ENCODE measurements at places on chromosomes 2 and 18. TPM values are rescaled to one million over a fixed set of nuclear protein-coding genes. Genes with fewer than 3 reads are reported as not detected.

SCYGR6 gene
- total RNA-seq = not detected

SULT1C2 gene
- total RNA-seq = not detected

GRCh38 chr18:69617888-69618287 lies 217.2 kb downstream of the DOK6 start:
- peak; percentile 73 for DNase-seq

LIMS3 gene
- 3.9 TPM for total RNA-seq

GRCh38 chr2:71067567-71068217 lies 756 bp upstream of the NAGK start:
- peak; percentile 52 for DNase-seq

DNA sequence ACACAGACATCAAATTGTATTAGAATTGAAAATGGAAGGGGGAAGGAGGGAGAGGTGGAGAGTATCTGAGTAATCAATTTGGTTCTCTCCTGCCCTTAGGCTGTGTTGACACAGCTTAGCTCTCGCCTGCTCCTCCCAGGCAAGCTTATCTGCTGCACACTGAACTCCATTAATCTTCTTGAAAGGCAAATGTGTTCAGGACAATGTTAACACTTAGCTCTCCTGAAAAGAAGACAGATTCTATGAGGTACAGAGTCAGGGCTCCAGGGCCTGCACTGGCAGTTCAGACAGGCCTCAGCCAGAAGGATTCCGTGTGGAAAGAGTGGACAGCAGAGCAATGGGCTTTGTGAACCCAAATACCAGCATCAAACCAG lies 430.0 kb upstream of the TNP1 start:
- peak; percentile 49 for DNase-seq

CERKL gene
- total RNA-seq = not detected

DNA sequence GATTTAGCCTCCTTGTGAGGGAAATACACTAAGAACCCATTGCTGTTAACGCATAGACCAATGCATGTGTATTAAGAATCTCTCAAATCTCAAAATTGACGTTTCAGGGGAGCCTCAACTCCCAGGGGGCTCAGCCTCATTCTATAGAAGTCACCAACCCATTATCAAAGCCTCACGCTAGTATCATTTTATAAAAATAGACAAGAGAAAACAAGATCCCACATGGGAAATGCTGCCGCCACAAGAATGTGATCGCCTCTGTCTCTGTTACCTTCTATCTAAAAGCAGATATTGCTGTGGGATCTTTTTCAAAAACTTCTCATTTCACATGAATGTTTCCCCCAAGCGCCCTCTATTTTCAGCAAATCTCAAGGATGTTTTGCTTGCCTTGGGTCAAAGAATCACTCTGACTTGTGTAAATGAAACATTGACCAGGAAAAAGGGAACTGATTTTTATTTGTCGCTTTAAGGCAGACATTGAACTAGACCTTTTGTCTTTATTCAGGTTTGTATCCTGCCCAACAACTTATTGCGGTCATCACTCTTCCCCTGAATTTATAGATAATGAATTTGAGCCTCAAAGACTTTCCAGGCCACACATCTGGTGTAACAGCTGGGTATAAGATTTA lies 679.0 kb upstream of the ID2 start:
- no peak for DNase-seq

GRCh38 chr2:48165070-48165753 lies 258.9 kb upstream of the FBXO11 start:
- no peak for DNase-seq

DNA sequence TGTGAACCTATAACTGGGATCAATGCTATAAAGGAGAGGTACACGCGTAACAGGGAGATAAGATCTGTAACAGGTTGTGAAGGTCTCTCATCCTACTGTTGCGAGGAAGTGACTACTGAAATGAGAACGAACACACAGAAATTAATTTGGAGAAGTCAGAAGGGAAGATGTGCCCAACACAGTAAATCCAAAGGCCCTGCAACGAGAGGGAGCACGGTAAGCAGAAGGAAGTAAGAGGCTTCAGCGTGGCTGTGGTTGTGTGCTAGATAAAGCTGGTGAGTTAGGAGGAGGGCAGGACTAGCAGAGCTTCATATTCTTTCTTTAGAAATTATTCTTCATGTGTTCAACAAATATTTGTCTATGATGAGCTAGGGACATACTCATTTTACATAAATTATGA lies 2.5 kb upstream of the ATG16L1 start:
- no peak for DNase-seq

RAB3GAP1 gene
- 72.1 TPM for total RNA-seq

DNA sequence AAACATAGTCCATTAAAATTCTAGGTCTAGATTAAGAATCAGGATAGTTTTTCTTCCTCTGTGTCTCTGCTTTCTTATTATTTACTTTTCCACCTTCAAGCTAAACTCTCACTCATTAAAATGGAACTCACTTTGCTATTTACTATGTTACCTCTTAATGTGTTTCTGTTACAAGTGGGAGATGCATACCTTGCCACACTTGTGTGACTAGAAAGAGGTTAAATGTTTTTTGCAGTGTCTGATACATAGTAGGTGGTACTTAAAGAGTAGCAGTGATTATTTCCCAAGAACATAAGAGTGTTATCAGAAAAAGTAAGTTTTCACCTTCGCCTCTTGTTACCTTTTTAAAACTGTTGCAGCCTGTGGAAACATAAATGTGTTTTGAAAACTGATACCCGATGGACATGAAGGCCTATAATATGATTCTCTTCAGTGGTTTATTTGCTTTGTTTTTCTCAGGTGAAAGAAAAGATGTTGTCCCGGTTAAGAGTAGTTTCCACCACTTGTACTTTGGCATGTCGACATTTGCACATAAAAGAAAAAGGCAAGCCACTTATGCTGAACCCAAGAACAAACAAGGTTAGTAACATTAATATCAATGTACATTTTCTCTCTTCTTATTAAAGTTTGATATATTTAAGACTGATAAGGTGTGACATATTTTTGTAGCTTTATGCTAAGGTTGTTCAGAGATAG lies 16.6 kb downstream of the ME2 start:
- no peak for DNase-seq

DNA sequence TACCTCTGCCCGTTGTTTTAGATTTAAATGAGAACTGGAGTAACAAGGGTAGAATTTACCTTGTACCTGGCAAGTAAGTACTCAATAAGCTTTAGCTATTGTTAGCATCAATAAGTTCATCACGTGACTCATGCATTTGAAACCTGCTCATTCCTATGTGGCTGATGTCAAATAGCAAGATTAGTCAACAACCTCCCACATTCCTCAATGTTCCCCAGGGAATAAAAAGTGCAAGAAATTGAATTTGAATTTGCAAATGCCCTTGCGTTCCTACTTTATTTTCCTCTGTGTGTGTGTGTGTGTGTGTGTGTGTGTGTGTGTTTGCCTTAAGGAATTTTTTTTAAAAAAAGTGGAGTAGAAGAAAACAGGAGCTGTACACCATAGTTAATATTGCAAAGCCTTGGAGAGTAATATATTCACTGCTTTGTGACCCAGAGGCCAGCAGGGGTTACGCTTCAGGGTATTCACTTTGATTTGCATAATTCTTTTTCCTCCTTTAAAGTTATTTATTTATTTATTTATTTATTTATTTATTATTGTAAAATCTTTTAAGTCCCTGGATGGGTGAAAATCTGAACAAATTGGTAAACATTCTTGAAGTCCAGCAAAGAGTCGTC lies 43.9 kb upstream of the DNAH7 start:
- DNase-seq = peak; percentile 90
